ENCODE measurements at places on chromosomes 11 and 22.

DNA sequence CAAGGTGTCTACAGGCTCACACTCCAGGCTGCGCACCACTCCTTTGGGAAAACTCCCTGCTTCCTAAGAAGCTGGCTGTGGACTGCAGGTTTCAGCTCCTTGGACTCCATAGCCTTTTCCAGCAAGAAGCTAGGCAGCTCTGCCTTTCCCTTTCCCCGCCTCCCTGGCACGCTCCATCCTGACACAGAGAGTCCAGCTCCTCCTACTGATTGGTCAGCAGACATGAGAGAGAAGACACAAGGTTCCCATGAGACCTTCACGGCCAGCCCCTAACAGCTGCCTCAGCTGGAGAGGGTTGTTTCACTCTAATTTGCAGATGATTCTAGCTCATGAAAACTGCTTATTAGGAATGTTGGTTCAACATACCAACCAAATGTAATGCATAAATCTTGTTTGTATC is 27.6 kb downstream of the TENM4 start:
- DNase-seq: no peak

GRCh38 chr11:7032692-7033091 is 12.4 kb downstream of the NLRP14 start:
- no peak for DNase-seq

GRCh38 chr11:37896016-37896415 is 1298.0 kb upstream of the RAG2 start:
- DNase-seq: no peak

GRCh38 chr11:63491240-63491587 is 247 bp upstream of the PLAAT5 start:
- DNase-seq: no peak

DNA sequence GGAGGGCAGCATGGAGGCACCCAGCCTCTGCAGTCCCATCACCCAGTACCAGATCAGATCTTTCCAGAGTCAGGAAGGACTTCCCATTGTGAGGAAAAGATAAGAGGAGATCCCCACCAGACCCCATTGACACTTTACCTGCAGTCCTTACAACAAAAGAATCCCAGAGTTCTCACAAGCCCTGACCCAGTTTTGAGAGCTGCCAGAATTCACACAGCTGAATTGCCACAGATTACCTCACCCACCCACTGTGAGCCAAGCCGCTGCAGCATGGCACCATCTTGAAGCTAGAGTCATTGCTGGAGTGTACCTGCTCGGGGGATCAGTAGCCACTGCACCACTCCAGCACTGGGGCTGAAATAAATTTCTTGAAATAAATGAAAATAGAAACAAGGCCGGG is 91.8 kb upstream of the UBASH3B start:
- DNase-seq: no peak

DNA sequence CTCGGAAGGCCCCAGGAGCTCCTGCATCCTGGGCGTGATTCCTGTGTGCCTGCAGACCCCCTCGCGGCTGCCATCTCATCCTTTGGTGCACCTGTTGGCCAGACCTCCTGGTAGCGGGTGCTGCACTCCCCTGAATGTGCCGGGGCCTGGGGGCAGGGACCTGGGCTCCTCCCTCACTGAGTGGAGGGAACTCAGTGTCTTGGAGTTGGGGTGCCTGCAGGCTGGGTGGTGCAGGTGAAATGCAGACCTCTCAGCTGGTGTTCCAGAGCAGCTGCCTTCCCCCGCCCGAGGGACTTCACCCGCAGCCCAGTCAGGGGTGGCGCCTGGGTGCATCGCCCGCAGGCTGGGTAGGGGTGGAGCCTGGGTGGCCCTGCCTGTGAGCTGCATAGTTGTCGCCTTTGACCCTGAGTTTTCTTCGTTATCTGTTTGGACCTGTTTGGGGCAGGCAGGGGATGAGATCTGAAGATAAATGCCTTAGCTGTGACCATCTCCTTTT is 31.4 kb downstream of the LRP5 start:
- no peak for DNase-seq

DNA sequence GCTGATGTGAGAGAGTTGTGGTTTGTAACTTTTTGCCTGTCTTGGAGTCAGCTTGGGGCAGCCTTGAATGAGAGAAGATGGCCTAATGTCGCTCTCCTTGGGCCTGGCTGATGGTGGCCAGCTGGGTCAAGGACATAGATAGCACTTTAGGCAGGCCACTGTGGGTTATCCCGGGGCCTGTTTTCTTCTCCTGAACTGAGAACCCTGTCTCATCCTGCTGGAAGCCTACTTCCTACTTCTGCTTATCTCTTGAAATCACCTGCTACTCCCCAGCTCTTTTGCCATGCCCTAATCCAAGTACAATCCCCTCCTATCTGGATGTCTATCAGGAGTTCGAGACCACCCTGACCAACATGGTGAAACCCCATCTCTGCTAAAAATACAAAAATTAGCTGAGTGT is 49.5 kb downstream of the OSBP2 start:
- DNase-seq: no peak

DNA sequence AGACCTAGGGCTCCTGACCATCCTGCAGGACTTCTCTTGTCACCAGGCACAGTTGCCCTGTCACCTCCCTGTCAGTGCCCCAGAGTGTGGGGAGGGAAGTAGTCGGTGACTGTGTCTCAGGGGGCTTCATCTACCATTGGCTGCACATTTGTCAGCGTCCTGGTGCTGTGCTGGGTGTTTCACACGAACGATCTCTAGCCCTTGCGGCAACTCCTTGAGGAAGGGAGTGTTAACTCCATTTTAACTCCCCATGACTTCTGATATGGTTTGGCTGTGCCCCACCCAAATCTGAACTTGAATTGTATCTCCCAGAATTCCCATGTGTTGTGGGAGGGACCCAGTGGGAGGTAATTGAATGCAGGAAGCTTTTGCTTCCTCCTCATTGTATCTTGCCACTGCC is 7.1 kb downstream of the TSKU start:
- DNase-seq: no peak

- DNase-seq: no peak
Measured at GRCh38 chr22:44827666-44828190, 75.4 kb downstream of the ARHGAP8 start.

DNA sequence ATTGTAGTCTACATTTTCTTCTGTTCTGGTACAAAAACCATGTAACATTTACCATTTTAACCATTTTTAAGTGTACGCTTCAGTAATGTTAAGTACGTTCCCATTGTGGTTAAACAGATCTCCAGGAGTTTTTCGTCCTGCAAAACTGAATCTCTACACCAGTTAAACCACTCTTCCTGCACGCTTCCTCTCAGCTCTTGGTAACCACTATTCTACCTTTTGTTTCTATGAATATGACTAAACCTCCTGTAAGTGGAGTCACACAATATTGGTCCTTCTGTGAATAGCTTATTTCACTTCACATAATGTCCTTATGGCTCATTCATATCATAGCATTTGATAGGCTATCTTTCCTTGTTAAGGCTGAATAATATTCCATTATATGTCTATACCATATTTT is 7.1 kb upstream of the EXT2 start:
- no peak for DNase-seq

DNA sequence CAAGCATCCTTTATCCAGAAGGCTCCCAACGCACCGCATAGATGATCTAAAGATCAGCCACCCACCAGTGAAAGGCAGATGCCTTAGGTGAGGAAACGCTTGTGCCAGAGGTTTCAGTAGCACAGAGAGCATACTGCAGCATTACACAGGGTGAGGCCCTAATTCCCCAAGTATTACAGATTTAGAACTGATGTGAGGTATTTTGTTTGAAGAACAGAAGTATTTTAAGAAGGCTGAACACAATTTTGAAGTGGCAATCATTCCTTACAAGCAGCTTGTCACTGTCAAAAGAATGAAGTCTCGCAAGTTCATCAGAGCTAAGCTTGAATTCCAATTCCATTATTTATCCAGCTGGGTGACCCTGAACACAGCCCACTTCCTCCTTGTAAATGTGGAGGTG is 70.0 kb upstream of the FAT3 start:
- no peak for DNase-seq

- no peak for DNase-seq
Measured at GRCh38 chr11:130897262-130898182, 18.8 kb downstream of the SNX19 start.

Data from cortex of kidney (tissue), 1 donor.